ENCODE measurements at places on chromosomes 12 and 14. TPM values are rescaled to one million over a fixed set of nuclear protein-coding genes. Genes with fewer than 3 reads are reported as not detected.

DNA sequence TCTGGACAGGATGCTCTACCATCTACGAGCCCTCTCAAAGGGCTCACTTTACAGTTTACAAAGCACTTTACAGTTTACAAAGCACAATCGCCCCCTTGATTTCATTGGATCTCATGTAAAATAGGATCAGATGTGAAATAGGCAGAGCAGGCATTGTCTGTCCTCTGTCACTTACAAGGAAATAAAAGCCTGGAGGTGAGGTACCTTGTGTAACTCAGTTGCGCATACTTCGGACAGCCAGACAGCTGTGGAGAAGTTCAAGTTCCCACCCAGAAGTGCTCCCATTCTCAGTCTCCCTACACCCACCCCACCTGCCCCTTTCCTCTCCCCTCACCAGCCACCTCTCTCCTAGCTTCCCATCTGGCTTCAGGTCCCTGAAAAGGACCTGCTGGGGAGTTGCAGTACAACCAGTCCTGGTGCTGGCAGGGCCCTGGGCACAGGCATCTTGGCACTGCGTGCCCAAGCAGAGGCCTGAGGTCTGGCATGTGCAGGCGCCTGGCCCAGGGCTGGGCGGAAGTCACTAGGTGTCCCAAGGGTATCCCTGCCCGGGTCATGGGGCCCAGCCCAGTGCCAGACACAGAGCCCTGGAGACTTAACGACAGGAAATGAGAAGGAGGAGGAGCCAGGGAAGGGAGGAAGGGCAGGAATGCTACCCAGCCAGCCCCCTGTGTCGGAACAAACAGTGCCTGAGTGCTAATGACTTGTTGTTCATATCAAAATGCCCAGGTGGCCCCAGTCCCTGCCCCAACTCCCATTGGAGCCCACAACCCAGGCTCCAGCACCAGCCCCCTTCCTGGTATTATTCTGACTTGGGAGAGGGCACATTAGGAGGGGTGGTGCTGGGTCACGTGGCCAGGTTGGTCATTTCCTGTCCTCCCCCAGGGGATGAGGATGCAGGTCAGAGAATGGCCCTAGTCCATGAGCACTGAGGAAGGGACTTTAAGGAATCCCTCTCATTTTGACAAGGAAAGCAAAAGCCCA lies 5.4 kb downstream of the RAPGEF3 start:
- DNase-seq = no peak

GRCh38 chr12:66813137-66813892 lies 134.4 kb upstream of the GRIP1 start:
- peak; percentile 34 for DNase-seq

LHX5 gene
- total RNA-seq = not detected

CCDC177 gene
- not detected for total RNA-seq

PAX9 gene
- not detected for total RNA-seq

SERPINA3 gene
- total RNA-seq = not detected

DNA sequence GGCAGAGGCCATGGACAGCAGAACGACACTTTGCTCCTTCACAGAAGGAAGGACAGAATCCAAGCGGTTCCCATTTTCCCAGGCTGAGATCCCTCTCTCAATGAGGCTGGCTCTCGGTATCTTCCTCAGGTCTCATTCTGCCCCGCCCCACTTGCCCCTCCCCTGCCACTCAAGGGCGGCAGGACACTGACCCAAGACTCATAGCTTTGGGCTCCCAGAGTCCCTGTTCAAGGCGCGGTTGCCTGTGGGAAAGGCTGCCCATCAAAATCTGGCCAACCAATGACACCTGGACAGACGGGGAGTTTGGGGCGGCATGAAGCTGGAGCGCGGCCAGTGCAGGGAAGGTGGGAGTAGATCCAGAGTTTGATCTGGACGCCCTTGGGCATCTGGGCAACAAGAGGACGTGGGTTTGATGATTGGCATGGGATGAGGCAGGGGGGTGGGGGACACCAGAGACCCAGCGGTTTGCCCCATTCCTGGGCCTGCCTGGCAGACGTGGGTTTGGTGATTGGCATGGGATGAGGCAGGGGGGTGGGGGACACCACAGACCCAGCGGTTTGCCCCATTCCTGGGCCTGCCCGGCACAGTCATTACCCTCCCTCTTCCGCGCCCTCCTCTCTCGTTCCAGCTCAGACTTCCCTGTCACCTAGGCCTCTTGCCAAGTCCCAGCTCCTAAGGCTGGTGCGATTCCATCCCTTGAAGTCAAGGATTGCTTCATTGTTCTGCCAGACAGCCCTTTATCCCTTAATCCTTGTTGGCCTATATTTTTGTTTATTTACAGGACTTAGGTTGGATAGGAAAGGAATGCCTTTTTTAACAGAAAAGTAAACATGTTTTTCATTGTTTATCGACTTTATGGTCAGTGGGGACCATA lies 92.1 kb downstream of the NINJ2 start:
- DNase-seq = no peak

GRCh38 chr12:43288671-43289425 lies 263.2 kb downstream of the ADAMTS20 start:
- no peak for DNase-seq

DNA sequence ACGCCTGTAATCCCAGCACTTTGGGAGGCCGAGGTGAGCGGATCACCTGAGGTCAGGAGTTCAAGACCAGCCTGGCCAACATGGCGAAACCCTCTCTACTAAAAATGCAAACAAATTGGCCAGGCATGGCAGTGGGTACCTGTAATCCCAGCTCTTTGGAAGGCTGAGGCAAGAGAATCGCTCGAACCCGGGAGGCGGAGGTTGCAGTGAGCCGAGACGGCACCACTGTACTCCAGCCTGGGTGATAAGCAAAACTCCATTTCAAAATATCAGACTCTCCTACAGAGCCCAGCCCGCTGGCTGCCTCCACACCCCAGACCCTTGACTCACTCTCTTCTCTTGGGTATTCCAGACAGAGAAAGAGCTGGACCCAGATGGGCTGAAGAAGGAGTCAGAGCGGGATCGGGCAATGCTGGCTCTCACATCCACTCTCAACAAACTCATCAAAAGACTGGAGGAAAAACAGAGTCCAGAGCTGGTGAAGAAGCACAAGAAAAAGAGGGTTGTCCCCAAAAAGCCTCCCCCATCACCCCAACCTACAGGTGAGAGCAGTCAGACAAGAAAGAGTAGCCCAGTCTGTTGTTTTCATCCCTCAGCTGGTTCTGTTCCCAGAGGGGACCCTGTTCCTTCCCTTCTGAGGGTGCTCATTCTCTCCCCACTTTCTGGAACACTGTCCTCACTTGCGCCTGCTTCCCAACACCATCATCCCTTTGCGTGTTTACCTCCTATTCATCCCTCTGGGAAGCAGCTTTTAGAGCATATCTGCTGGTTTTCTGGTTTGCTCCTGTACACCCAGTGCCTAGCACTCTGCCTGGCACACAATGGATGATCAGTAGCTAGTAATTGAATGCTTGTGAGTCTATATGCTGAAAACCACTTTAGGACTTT lies 19.7 kb downstream of the AGAP2 start:
- DNase-seq = no peak

DNA sequence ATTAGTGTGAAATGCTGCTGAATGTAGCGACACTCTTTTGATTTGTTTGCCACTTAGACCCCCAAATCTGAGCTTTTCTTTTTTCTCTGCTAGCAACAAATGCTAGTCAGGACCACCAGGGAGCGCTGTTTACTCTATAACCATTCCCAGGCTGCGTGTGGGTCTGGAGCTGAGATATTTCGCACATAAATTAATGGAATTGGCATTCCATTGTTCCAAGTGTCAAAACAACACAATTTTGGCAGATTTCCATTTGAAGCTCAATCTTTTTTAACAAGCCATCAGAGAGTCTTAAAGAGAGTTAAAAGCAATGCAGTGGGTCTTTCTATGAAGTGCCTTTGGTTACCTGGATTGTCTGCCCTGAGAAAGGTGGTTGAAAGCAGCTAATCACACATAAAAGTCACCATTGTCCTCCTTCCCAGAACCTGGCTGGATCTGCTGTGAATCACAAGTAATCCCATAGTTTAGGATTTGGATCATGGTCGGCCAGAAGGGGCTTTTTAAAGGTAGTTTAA lies 7.4 kb upstream of the TMEM132C start:
- no peak for DNase-seq

GRCh38 chr12:3980504-3981272 lies 107.5 kb upstream of the PARP11 start:
- no peak for DNase-seq

GRCh38 chr12:79023784-79024183 lies 159.2 kb downstream of the SYT1 start:
- no peak for DNase-seq

DNA sequence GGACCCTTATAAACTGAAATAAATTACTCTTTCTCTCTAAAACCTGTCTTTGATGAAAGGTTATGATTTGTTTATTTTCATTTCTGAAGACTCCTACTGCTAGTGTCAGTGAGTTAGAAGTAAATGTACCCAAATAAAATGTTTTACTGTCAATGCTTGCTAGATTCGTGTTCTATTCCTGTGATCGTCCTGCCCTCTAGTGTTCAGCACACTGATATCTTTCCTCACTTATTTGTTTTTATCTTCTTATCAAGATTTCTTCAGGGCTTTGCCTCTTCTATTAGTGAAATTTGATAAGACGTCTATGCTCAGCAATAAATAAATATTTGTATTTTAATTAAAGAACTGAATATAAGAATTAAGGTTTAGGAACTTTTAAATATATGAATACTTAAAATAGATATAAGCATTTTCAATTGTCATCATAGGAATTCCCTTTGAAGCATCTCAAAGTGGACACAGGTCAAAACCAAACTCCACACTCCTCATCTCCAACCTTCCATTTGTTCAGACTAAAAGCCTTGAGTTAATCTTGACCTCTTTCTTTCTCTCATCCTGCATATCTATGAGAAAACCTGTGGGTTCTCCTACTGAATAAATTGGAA lies 75.8 kb downstream of the C12orf50 start:
- DNase-seq = no peak

GRCh38 chr12:129063600-129063999 lies 210.3 kb downstream of the GLT1D1 start:
- DNase-seq = no peak

GRCh38 chr12:111156304-111156703 lies 212.6 kb downstream of the PHETA1 start:
- DNase-seq = no peak

TAS2R19 gene
- total RNA-seq = 1.9 TPM

DNA sequence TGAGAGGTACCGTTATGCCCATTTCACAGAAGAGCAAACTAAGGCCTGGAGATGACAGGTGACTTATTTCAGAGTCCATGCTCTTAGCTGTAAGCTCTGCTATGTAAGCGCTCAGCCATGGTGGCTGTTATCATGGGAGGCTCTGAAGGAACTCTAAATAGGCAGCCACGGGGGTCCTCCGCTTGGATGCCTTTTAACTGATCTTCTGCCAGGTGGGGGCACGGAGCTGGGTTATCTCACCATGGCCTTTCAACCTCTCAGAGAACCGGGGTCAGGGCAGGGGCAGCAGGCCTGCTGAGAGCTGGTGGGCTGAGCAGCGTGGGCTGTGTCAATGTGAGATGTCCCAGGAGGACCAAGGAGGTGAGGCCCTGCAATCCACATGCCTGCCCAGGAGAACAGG lies 49.7 kb upstream of the RBM19 start:
- DNase-seq = no peak

GRCh38 chr14:37194698-37195097 lies 3.0 kb upstream of the MIPOL1 start:
- no peak for DNase-seq

GRCh38 chr12:33942172-33942571 lies 80.1 kb upstream of the ALG10 start:
- DNase-seq = no peak

DNA sequence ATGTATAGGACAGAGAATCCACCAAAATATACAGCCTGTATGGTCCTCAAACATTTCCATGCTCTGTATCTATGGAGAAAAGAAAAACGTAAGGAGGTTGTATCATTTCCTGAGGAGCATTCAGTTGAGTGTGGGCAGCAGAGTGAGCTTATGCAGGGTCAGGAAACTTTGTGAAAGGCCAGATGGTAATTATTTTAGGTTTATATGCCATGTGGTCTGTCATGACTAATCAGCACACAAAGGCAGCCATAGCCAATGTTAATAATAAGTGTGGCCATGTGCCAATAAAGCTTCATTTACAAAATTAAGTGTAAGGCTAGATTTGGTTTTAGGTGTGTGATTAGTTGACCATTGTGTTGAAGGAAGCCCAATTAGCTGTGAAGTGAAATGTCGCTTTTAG lies 33.2 kb upstream of the A2M start:
- no peak for DNase-seq

GRCh38 chr12:69383074-69383473 lies 23.5 kb downstream of the YEATS4 start:
- DNase-seq = no peak

DNA sequence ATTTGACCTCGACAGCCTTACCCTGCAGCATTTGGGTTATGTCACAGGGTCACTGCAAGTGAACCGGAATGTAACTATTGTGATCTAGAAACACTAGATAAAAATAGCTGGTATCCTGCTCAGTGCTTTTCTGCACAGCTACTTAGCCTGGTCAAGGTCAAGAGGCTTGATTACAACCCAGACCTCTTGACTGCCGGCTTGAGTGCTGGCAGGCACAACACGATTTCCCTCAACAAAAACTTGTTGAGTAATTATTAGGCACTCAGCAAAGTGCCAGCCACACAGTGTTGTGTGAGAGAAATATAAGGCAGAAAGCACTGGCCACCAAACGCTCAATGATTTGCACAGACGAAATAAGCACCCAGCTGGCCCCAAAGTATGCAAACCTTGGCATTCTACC lies 156.7 kb downstream of the NUAK1 start:
- DNase-seq = no peak

KRT79 gene
- total RNA-seq = not detected

GRCh38 chr12:46390304-46390703 lies 17.7 kb upstream of the SLC38A2 start:
- DNase-seq = no peak

TIMM9 gene
- total RNA-seq = 37.7 TPM

NDRG2 gene
- total RNA-seq = 7.6 TPM

GRCh38 chr14:34833549-34834523 lies 41.3 kb downstream of the BAZ1A start:
- no peak for DNase-seq

DNA sequence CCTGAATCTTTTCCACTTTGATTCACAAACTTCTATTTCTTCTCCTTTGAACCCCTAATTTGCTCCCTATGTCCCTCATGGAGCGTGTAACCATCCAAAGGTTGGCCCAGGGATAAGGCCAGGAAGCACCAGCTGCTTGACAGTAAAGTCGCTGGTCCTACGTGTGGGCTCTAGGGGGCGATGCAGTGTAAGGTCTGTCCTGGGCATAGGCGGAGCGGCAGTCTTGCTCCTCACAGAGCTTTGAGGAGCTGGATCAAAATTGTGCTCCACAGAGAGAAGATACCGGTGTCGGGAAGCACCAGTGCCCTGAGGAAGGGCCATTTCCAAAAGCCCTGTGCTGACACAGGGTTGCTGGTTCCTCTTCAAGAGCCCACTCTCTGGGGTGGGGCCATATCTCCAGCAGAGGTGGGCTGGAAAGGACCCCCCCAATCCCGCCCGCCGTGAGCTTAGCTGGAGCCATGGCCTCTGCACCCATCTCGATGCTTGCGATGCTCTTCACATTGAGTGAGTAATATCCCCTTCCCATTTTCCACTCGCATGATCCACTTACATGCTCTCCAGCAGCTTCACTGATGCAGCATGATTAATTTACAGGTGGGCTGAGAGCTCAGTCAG lies 49.9 kb upstream of the OR4E1 start:
- peak; percentile 63 for DNase-seq

- DNase-seq = no peak
These were observed 43.3 kb upstream of the E2F7 start for GRCh38 chr12:77108707-77109106.

FICD gene
- total RNA-seq = 4.6 TPM

All from activated CD8-positive, alpha-beta T cell treated with anti-CD3 and anti-CD28 coated beads, Interleukin-2, amount 10 ng/mL, durations not matched to agents 7 days and 5 days (primary cell).